ENCODE measurements at places on chromosomes 5 and 9. TPM values are rescaled to one million over a fixed set of nuclear protein-coding genes. Genes with fewer than 3 reads are reported as not detected.

DNA sequence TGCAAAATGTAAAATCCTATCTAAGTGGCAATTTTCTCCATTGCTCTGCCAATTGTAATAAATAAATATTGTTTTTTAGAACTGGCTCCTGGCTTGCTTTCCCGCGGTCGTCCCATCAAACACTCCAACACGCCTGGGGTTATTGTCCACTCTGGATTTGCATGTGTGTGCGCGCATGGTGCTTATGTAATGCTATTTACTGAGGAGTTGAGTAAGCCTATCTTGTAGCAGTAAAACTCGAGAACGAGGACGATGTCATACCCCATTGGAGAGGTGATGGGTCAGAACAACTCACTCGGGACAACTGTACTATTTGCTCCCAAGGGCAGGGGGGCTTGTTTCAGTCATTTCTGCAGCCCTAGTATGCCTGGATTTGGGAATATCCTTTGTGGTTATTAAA is 220.9 kb downstream of the PAX5 start:
- H3K27me3 ChIP-seq = no peaks in the 10 kb centered on the region
- no peak overlapping the region for H3K4me3 ChIP-seq
- no peaks in the 10 kb centered on the region for H3K4me1 ChIP-seq
- H3K36me3 ChIP-seq = no peaks in the 10 kb centered on the region
- DNase-seq = no peak

DNA sequence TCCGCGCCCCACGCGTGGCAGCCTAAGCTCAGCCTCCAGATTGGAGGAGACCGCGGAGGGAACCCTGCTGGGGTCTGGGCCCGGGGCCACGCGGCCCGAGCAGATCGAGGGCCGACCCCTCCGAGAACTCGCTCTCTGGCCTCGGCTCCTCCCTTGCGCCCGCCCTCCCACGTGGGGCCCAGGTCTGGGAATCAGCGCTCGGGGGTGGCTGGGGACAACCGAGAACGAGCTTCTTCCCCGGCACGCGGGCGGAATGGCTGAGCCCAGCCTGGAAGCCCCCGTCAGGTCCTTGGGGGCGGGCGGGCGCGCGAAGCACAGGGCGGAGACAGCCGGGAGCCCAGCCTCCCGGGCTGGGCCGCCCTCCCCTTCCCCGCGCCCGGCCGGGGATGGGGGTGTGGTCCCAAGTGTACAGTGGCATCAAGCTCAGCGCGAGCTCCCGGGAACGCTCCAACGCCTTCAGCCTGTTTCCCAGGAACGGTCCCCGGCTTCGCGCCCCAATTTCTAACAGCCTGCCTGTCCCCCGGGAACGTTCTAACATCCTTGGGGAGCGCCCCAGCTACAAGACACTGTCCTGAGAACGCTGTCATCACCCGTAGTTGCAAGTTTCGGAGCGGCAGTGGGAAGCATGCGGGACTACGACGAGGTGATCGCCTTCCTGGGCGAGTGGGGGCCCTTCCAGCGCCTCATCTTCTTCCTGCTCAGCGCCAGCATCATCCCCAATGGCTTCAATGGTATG is at the start of gene SLC22A4:
Gene SLC22A4, plus strand, starts transcription at position 403 of the 736 bp plus-strand sequence. Its CDS starts 223 bp downstream, at position 626.
- no peaks in the 10 kb centered on the region for H3K4me1 ChIP-seq
- peak within 1 kb of the TSS; percentile 69 for H3K4me3 ChIP-seq
- peak within 1 kb of the TSS; percentile 43 for H3K27ac ChIP-seq
- no peaks in the 10 kb centered on the region for H3K27me3 ChIP-seq

GRCh38 chr5:83714810-83715209 is 5.8 kb downstream of the HAPLN1 start:
- H3K27ac ChIP-seq = no peak overlapping the region
- no peaks in the 10 kb centered on the region for H3K27me3 ChIP-seq
- no peak for DNase-seq
- no peaks in the 10 kb centered on the region for H3K36me3 ChIP-seq

GRCh38 chr5:32595118-32595517 is 9.8 kb downstream of the SUB1 start:
- H3K27me3 ChIP-seq = no peaks in the 10 kb centered on the region
- H3K4me1 ChIP-seq = peaks cover 33% of the 10 kb centered on the region
- H3K4me3 ChIP-seq = no peak overlapping the region
- no peak for DNase-seq
- H3K36me3 ChIP-seq = peaks cover 47% of the 10 kb centered on the region

GRCh38 chr5:124980163-124980941 is 233.9 kb upstream of the ZNF608 start:
- no peaks in the 10 kb centered on the region for H3K4me1 ChIP-seq
- H3K4me3 ChIP-seq = no peak overlapping the region
- no peak overlapping the region for H3K27ac ChIP-seq
- no peaks in the 10 kb centered on the region for H3K27me3 ChIP-seq

DNA sequence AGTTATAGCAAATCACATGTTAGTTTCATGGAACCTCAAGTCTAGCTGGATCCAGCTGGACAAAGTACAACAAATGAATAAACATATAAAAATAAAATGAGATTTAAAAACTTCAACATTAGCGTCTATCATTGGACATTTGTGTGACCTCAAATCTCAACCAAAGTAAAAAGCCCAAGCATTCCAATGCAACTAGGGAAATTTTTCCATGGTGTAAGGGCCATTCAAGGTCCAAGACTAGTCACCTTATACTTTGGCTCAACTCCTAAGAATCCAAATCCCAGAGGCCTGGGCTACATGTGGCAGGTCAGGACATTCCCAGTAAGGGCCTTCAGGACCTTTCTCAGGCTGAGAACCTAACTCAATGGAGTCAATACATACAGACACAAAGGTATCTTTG is 137.4 kb upstream of the DMAC1 start:
- DNase-seq = no peak
- H3K4me3 ChIP-seq = no peak overlapping the region
- no peaks in the 10 kb centered on the region for H3K36me3 ChIP-seq
- H3K27me3 ChIP-seq = no peaks in the 10 kb centered on the region
- peaks cover 29% of the 10 kb centered on the region for H3K4me1 ChIP-seq

DNA sequence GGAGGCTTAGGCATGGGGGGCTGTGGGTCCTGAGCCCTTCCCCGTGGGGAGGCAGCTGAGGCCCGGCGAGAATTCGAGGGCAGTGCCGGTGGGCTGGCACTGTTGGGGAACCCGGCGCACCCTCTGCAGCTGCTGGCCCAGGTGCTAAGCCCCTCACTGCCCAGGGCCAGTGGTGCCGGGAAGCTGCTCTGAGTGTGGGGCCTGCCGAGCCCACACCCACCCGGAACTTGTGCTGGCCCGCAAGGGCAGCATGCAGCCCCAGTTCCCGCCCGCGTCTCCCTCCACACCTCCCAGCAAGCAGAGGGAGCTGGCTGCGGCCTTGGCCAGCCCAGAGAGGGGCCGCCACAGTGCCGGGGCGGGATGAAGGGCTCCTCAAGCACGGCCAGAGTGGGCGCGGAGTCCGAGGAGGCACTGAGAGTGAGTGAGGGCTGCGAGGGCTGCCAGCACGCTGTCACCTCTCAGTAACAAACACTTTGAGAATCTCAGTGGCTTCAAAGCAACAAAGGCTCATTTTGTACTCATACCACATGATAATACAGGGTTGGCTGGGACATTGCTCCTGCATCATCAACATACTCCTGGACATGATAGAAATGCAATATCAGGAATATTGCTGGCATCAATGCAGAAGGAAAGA is 265.7 kb upstream of the ANKRD55 start:
- no peak overlapping the region for H3K4me3 ChIP-seq
- H3K27ac ChIP-seq = no peak overlapping the region
- DNase-seq = no peak
- no peaks in the 10 kb centered on the region for H3K36me3 ChIP-seq
- peaks cover 22% of the 10 kb centered on the region for H3K4me1 ChIP-seq

GRCh38 chr5:79990205-79990597 is 861 bp downstream of the MTX3 start:
- H3K4me1 ChIP-seq = peaks cover 18% of the 10 kb centered on the region
- H3K36me3 ChIP-seq = peaks cover 3% of the 10 kb centered on the region
- peak overlapping the region; percentile 80 for H3K4me3 ChIP-seq
- DNase-seq = no peak
- H3K27me3 ChIP-seq = no peaks in the 10 kb centered on the region

GRCh38 chr5:1152771-1153282 is 41.0 kb upstream of the SLC12A7 start:
- H3K4me3 ChIP-seq = no peak overlapping the region
- H3K4me1 ChIP-seq = no peaks in the 10 kb centered on the region
- no peak overlapping the region for H3K27ac ChIP-seq
- no peaks in the 10 kb centered on the region for H3K36me3 ChIP-seq
- no peak for DNase-seq

GRCh38 chr9:127222388-127223095 is 42.0 kb upstream of the GARNL3 start:
- no peak for DNase-seq
- no peaks in the 10 kb centered on the region for H3K27me3 ChIP-seq
- H3K36me3 ChIP-seq = no peaks in the 10 kb centered on the region

GRCh38 chr5:111513131-111513520 is 791 bp upstream of the STARD4 start:
- H3K4me3 ChIP-seq = peak overlapping the region; percentile 81
- H3K4me1 ChIP-seq = no peaks in the 10 kb centered on the region
- H3K27ac ChIP-seq = peak overlapping the region; percentile 73
- H3K27me3 ChIP-seq = no peaks in the 10 kb centered on the region
- no peaks in the 10 kb centered on the region for H3K36me3 ChIP-seq
- DNase-seq = peak; percentile 75

Gene PCDHB2
- not detected for polyA plus RNA-seq

Gene INSL6
- not detected for polyA plus RNA-seq

Gene HACD4
- polyA plus RNA-seq = 7.6 TPM

Gene ARRDC1
- polyA plus RNA-seq = 35.2 TPM

Gene SLC6A3
- not detected for polyA plus RNA-seq

Gene CDC25C
- not detected for polyA plus RNA-seq

Gene LHX3
- not detected for polyA plus RNA-seq

Gene PCDHGA2
- not detected for polyA plus RNA-seq

Measured in naive thymus-derived CD4-positive, alpha-beta T cell (primary cell).